KBM-7 (cell line): ENCODE measurements at places on chromosomes 4 and X.

DNA sequence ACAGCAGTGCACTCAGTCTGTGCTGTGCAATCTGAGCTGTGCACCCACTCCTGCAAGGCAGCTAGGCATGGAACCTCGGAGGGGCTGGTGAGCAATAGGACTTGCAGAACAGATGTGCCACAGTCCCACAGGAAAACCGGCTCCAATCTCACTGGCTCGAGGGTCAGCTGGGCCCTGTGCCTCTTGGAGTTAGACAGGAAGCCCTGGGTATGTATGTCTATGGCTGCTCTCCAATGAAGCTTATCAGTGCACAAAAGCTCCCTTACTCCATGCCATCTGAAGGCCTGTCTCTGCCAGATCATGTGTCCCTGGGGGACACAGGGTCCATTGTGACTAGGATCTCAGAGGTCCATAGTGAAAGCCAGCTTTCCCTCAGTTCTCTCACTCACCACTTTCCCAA is 335.8 kb downstream of the SH3BGRL start:
- no peak for DNase-seq

- DNase-seq: no peak
These were observed 27.9 kb upstream of the PAPSS1 start for GRCh38 chr4:107747748-107748486.

GRCh38 chr4:36333303-36333877 is 52.0 kb downstream of the DTHD1 start:
- DNase-seq: no peak

DNA sequence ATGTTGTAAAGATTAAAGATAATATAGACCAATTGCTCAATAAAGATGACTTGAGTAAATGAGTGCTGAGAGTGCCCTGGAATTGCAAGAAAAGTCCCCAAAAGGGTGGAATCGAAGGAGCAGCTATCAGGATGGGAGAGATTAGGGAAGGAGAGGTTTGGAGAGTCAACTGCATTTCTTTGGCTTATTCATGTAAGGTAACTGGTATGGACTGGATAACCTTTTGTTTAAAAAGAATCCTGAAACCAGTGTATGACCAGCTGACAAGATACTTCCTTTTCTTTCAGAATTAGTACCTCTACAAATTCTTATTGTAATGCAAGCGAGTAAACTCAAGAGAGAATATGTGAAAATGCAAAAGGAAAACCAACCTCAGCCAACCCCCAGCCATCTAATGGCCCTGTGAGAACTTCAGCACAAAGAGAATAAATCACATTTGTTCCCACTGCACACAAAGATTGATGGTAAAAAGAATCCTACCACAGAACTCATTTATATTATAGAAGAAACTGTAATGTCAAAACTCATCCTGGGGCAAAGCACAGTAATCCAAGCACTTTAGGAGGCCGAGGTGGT is 24.5 kb upstream of the SPP1 start:
- DNase-seq: no peak

GRCh38 chr4:21879187-21879586 is 69.4 kb downstream of the KCNIP4 start:
- DNase-seq: no peak

- DNase-seq: no peak
These were observed 125.9 kb upstream of the ANK2 start for GRCh38 chr4:112923516-112923915.

DNA sequence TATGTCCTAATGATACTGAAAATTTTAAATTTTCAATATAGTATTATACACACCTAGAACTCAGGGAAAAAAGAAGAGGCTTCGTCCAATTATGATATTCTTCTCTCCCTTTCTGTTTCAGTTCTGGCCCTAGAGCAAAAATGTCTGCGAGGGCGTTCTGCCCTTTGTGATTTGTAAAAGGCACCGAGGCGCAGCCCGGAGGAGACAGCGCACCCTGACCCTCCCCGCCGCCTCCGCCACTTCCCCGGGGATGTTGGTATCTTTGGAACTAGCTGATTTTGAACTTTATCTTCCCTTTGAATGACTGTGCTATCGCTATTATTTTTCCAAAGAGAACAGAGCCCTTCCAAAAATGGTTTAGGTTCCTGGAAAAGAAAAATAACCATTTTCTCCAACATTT is 173.2 kb upstream of the FAM9B start:
- no peak for DNase-seq

GRCh38 chrX:93120805-93121204 is 552.6 kb downstream of the NAP1L3 start:
- no peak for DNase-seq

DNA sequence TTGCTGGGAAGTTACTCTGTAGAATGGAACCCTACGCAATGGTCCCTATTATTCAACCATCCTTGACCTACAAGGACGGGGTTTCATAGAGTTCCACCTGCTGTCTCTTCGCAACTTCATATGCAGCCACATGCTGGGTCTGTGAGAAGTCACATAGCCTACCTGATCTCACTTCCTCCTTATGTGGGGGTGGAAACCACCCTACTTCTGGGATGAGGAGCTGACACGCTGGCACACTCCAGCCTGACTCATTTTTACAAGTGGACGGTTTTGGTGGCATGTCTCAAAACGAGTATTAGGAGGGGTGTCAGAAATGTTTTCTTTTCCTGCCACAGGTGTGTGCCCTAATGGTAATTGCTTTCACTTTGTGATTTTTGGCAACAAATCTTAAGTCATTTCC is 36.8 kb upstream of the ARSD start:
- peak; percentile 20 for DNase-seq

DNA sequence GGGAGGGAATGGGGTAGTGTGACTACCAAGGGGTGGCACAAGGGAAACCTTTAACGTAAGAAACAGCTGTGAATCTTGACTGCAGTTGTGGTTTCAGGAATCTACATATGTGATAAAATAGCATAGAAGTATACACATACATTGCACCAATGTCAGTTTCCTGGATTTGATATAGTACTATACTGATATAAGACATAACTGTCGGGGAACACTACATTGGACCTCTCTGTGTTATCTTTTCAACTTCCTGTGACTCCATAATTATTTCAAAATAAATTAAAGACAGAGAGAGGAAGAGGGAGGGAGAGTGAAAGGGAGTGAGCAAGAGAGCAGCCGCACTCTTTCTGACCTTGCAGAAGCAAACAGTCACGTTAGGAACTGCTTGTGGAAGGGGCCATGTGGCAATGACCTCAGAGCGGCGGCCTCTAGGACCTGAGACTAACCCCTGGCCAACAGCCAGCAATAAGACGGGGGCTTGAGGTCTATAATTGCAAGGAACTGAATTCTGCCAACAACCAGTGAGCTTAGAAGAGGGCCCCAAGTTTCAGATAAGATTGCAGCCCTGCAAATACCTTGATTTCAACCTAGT is 47.4 kb downstream of the NALF2 start:
- no peak for DNase-seq

DNA sequence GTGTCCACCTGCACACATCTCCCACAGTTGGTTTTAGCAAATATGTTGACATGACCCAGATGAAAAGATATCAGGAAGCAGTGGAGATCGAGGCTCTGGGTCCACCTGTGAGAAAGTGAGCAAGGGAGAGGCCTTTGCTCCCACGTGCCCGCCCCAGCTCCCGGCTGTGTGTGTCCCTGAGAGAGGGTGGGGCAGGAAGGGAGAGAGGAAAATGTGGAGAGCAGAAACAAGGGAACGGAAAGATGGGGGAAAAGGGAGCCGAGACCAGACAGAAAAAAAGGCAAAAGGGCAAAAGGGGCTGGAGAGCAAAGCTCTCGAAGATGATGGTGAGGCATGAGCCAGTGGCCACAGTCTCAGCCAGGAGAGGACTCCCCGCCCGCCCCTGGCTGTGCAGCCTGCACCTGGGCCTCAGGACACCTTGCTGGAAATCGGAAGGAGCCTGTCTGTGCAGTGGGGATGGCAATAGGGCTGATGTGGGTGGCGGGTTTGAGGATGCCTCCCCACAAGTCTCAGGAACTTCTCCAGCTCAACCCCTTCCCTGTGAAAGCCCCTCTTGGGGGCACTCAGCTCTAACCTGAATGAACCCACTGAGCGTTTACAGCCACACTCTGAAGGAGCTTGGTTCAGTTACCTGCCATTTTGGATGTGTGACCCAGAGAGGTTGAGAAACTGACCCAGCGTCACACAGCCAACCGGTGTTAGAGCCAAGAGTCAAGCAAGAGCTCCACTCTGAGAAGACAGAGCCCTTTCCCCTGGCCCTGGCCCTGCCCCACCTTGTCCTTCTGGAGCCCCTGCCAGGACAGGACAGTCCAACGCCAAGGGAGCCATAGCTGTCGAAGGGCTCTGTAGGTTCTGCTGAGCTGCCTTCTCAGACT is 20.3 kb upstream of the MSX1 start:
- DNase-seq: no peak

- DNase-seq: no peak
These were observed 33.5 kb downstream of the CTBP1 start for GRCh38 chr4:1215141-1216075.

GRCh38 chr4:105527081-105527480 is 25.3 kb upstream of the ARHGEF38 start:
- DNase-seq: no peak

DNA sequence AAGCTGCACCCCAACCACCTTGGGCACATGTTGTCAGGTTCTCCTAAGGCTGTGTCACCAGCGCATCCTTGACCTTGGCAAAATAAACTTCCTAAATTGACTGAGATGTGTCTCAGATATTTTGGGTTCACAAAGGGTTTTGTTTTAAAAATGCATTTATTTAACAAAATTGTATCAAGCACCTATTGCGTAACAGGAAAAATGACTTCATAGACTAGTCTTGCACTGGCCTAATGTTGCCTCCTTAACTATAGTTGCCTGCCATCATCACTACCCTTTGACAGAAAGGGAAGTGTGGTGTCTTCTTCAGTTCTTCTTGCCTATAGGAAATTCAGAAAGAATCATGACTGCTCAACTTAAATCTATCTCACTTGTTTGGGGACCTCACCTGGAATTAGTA is 374.2 kb downstream of the SH2D1A start:
- DNase-seq: no peak

DNA sequence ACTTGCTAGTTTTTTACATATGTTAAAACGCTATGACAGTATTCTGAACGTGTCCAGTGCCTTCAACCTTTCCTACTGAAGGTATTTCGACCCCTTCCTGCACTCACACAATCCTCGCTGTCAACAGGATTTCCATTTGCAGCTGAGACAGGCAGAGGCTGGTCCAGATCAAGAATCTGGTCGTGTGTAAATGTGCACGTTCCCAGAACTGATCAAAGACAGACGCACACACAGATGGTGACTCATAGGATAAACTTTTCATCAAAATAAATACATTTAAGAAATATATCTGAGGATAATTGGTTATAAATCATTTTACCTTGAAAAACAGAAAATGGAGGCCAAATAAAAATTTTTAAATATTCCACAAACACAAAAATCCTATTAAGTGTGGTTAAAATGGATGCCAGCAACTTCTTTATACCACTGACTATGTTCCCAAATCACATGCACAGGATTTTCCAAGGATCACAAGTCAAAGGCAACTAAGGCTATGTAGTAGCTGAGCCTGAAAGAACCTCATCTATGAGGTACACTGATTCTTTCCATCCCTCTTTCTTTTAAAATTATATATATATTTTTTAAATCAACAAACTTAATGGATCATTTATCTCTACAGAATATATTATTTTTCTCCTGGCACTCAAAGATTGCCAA is 85.9 kb downstream of the RNF150 start:
- no peak for DNase-seq

GRCh38 chr4:143337600-143338287 is 1.1 kb downstream of the GAB1 start:
- DNase-seq: peak; percentile 64

DNA sequence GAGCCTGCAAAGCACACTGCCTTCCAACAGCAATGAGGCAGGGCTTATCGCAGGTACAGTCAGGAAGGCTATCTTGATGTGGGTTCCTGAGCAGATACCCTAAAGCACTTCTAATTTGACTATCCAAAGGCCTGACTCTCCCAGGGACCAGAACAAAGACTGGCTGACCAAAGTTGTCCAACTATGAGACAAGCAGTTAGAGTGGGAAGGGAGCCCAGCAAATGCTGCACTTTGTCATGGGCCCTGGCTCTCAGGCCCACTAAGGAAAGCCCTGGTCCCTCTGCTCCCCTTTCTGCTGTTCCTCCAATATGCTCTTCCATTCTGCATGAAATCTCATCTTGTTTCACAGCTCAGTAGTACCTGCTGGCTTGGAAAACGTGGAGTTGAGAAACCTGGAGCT is 391.0 kb downstream of the RAB28 start:
- DNase-seq: no peak

DNA sequence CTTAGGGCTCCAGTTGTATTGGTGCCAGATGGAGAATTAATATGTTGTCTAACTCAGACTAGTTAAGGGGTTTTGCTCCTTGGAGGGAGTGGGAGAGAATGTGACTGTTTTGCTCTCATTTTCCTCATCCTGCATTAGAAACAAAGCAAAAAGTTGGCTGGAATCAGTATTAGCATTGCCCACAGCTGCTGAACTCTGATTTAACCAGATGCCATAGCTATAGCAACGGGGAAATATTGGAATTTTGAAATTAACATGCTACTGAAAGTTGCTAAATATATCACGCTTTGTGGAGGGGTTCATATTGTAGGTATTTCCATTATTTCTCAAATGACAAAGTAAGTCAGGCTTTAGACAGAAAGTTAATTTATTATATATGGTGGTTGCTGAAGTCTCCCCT is 66.7 kb upstream of the EOLA2 start:
- no peak for DNase-seq

- no peak for DNase-seq
These were observed 183.3 kb upstream of the INTU start for GRCh38 chr4:127449449-127449848.

GRCh38 chrX:130654409-130654950 is 248.5 kb downstream of the ENOX2 start:
- no peak for DNase-seq

GRCh38 chrX:43313035-43313434 is 343.1 kb upstream of the MAOA start:
- no peak for DNase-seq

- DNase-seq: no peak
These were observed 36.5 kb downstream of the AFF2 start for GRCh38 chrX:148536961-148537360.

- DNase-seq: no peak
These were observed 349.9 kb downstream of the BMPR1B start for GRCh38 chr4:95107635-95108034.

GRCh38 chr4:48681856-48682255 is 98.2 kb downstream of the FRYL start:
- peak; percentile 33 for DNase-seq

DNA sequence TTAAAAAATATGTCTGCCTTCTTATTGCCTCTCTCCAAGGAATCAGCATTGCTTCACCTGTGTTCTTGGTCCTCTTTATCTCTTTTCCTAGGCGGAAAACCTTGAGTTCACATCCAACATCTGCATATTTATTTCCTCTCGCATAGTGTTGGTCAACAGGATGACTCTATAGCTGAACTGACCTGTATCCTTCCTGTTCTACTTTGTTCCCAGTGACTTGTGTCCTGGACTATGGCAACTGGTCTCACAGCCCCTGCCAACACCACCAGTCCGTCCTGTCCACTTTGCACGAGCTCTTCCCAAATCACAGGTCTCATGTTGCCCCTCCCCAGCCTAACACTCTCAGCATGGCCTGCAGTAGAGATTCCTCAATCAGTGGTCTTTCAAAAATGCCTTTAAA is 2.0 kb downstream of the DIPK2B start:
- no peak for DNase-seq
